ENCODE measurements at places on chromosomes 3 and 15.

- DNase-seq: no peak
These were observed 86.2 kb upstream of the LRTM1 start for GRCh38 chr3:55014081-55014480.

GRCh38 chr15:85749261-85750151 is 45.2 kb downstream of the KLHL25 start:
- peak; percentile 64 for DNase-seq

GRCh38 chr3:58404396-58404795 is 29.2 kb downstream of the PDHB start:
- DNase-seq: no peak

DNA sequence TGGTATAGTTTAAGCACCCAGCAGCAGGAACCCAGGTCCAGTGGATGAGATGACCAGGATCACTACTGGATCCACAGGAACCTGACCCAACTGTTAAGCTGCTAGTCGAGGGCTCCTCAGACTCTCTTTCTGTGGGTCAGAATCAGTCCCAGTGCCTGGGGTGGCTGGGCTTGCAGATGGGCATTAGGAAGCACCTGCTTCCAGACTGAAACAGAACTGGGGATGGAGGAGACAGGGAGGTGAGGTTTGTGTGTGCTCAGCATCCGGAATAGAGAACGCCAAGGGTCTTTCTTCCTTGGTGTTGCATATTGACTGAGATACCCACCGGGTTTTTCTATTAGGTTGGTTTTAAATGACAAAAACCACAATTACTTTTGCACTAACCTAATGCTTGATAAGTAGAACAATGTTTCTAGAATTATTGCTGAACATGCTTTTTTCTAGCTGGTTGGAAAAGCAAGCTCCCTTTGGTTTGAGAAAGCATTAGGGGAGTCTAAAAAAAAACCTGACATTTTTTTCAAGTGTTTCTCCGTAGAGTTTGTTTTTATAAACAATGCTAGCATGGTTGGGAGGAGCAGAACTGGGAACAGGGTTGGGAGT is 779 bp downstream of the ST3GAL6 start:
- DNase-seq: no peak

DNA sequence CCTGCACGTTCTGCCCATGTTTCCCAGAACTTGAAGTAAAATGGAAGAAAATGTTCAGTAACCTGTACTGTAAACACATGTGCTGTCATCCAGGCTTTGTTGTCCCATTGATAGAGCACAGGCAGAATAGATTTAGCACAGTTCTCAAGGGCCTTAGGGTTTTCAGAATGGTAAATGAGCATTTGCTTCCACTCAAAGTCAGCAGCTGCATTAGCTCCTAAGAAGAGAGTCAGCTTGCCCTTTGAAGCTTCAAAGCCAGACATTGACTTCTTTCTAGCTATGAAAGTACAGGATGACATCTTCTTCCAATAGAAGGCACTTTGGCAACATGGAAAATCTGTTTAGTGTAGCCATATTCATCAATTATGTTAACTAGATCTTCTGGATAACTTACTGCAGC is 76.2 kb upstream of the TMEM108 start:
- no peak for DNase-seq

- no peak for DNase-seq
These were observed 19.6 kb upstream of the LEO1 start for GRCh38 chr15:51991141-51991540.

All from left ventricle myocardium inferior (tissue), 1 donor.